Activated gamma-delta T cell (primary cell): ENCODE measurements at places on chromosomes 1 and 21.

DNA sequence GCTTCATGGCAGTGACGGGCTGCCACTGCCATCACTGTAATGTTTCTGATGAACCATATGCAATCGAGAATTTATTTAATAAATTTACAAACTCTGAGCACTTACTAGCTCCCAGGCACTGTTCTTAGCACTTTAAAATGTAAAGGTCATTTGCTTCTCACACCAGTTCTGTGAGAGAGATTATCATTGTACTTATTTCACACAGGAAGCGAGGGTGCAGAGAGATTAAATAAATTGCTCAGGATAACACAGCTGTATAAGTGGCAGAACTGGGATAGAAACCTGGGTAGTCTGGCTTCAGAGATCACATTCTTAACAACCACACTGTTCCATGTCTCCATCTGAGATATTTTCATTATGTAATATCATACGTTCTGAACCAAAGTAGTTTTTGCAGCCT lies 119.9 kb downstream of the MAST2 start:
- no peak for DNase-seq

DNA sequence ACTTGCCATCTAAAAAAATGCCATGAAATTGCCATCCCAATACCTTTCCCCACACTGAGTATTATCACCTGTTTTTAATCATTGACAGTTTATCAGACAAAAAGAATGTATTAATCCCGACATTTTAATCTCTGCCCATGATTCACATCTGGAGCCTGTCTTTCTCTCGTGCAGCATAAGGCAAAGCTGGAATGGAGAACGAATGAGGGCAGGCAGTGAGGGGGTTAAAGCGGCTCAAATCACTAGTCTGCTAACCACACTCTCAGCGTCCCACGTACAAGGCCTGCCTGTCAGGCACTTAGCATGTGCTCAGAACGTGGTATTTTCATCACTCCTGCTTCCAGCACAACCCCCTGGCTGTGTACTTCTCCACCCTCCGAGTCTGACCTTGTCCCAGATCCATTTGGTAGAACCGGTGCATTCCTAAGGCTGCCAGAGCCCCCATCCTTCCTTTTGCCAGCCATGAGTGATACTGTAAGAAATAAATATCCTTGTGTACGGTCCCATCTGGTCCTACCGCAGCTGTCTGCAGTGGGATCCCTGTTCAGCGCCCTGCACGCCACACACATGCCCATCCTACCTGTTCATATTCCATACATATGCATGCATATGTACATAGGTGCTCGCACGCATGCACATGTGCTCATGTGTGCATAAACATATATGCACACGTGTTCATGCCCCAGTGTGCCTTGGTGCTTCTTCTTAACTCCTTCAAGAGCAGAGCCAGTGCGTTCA lies 34.6 kb upstream of the FHAD1 start:
- DNase-seq = no peak

- DNase-seq = no peak
Measured at GRCh38 chr1:151972542-151973248, 21.0 kb downstream of the S100A10 start.

DNA sequence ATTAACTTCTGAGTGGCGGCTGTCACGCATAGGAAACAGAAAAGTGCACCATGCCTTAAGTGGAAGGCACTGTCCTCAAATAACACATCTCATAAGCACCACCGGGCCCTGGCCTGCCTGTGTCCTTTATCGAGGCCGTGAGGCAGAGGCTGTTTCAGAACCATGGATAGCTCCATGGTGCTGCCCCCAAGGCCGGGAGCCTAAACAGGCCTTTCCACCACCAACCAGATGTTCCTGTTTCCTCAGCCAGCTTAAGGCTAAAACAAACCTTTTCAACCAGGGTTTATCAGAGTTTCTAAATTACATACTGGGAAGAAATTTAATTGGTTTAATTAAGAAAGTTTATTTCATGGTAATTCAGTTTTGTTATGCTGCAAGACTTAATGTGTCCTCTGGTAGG lies 114.4 kb downstream of the DMRTA2 start:
- no peak for DNase-seq

- no peak for DNase-seq
Measured at GRCh38 chr21:43209575-43210453, 41.0 kb downstream of the CRYAA start.

DNA sequence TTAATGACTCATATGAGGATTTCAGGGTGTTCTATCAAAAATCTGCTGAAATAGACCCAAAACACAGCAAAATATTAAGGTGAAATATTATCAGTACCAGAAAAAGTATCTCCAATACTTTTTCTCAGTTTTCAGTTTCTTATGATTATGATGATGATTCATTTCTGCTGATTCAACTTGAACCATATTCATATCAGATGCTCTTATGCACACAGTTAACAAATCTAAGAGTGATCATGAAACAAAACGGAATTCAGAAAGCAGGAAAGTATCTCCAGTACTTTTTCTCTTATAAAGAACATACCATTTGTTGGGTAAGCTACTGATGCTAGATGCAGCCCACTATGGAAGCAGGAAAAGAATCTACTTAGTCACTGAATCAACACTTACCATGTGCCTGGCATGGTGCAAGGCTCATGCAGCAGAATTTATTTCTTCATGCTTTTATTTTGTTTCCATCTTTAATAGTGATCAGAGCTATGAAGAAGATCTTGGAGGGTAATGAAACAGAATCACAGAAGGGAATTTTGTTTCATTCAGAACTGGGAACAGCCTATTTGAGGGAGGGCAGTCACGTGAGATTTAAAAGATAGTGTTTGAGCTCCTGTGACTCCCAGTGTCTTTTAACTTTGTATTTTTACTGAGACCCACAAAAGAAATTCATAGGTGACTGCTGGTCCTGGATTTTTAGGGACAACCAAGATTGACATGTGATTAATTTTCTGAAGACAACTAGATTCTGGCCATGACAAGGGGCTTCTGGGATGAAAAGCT lies 480.6 kb downstream of the SETD4 start:
- DNase-seq = no peak

GRCh38 chr1:229432905-229433304 lies 989 bp downstream of the ACTA1 start:
- no peak for DNase-seq

DNA sequence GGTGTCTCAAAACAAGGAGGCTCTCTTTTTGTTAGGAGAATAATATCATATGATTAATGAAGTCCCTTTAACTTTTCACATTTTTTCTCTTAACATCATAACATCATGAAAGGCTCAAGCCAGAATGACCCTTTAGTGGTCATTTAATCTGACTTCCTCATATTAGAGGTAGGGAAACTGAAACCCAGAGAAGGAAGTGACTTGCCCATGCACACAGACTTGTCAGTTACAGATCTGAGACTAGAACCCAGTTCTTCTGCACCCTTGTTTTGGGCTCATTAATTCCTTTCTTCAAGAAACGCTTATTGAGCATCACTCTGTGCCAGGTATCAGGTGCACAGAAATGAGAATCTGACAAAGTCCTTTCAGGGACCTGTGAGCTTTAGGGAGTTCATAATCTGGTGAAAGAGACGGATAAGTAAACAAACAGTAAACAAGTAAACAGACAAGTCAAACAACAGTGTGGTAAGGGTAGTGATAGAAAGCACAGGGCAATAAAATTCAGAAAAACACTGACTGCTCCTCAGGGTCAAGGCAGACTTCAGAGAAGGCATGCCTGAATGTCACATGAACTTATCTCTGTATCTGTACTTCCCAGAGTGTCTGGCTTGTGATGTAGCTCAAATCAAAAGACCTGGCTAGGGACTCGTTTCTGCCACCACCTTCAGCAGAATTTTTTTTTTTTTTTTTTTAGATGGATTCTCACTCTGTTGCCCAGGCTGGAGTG lies 38.3 kb upstream of the OSBPL9 start:
- DNase-seq = no peak

DNA sequence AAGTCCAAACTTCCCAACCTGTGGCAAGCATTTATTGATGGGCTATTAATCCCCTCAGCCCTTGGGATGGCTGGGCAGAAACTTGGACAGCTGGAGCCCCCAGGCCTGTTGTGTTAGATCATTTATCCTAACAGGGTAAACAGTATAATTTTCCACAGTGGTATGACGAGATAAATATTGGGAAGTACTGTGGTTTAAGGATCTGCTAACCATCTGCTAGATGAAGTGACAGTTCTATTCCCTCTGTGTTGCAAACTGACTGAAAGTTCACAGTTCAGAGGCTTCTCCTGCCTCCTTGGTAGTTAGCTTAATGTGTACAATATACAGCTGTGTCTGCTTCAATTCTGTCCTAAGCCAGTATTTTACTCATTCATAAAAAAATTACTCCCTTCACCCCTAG lies 127.5 kb upstream of the CHODL start:
- no peak for DNase-seq

- no peak for DNase-seq
Measured at GRCh38 chr21:33443194-33443593, 36.6 kb downstream of the TMEM50B start.

DNA sequence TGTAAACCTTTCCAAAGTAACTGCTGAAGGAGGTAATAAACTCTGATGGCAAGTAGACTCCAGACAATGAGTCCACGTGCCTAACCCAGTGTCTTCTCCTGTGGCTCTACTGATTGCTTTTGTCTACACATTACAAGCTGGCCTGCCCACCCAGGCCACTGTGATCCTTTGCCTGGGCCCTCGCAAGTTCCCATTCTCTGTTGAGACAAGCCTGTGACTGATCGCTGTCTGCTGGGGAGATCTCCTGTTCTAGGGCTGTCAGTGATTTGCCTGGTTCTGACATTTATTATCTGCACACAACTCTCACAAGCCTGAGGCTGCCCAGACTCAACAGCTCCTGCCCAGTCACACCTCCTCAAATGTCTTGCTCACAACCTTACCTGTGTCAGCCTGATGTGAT lies 81.4 kb downstream of the CYYR1 start:
- DNase-seq = no peak

- DNase-seq = no peak
Measured at GRCh38 chr1:99808391-99809115, 41.6 kb upstream of the AGL start.

DNA sequence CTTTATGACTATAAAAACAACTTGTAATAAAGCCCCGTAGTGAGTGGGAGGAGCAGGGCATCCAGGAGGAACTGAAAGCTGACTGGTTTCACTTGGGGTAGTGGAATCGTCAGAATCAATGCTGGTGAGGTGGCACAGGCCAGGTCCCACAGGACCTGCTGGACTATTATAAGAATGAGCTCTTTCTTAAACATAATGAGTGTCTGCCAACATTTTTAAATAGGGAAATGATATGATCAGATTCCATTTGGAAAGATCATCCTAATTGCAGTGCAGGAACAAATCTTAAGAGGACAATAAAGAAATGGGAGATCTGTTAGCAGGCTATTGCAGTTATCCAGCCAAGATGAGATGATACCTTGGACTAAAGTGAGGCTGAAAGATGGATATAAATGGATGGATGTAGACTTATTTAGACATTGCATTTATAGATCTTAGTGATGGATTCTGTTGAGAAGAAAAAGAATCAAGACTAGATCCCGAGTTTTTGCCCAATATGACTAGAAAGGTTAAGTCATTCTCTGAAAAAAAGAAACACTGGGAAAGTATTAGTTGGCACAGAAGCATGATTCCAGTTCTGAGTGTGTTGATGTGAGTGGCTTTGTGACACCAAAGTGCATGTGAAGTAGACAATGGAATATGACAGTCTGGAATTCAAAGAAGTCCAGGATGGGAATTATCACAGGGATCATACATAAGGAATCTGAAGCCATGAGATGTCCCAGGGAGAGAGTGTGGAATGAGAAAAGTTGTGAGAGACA lies 153.3 kb upstream of the SGIP1 start:
- DNase-seq = no peak

GRCh38 chr1:23079025-23079424 lies 59.8 kb downstream of the KDM1A start:
- no peak for DNase-seq

- DNase-seq = no peak
Measured at GRCh38 chr21:34881421-34881820, 167.7 kb downstream of the RUNX1 start.

DNA sequence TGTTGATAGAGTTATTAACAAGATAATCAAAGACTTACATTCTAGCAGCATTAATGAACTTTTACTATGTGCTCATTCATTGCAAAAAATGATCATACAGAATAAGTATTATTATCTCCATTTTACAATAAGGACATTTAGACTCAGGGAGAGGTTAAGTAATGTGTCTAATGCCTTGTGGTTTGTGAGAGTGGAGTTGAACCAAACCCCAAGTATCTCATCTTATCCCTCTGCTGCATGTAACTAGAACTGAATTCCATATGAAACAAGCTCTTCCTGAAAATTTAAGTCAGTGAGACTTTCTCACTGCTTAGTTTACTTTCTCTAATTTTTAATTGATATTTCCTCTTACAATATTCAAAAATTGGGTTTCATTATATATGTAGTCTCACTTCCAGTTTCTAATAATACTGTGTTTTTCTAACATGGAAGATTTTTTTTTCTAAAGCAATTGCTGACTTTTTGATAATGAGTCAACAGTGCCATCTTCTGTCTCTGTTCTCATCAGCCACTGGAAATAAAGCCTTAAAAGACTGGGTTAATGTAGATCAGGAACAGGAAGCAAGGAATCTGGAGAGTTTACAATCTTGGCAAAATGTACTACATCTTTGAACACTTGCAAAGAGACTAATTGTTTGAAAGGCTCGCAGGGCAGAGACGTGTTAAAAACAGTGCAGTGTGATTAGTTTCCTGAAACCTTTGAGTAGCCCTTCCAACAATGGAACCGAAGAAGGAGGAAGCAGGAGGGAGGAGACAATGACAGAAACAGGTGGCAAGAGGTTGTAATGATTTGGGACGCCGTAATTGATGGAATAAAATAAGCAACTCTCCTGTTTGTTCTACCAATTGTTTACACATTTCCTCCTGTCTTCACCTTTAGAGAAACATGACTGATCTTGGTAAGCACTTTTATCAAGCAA lies 567.6 kb downstream of the MRPL39 start:
- no peak for DNase-seq

- DNase-seq = no peak
Measured at GRCh38 chr1:7541629-7542028, 229.5 kb upstream of the VAMP3 start.
